NCI-H510A treated with DMSO at 0.1 percent for 48 hours (cell line): ENCODE measurements at places on chromosomes 6 and 20.

- no peak for DNase-seq
These were observed 15.2 kb downstream of the PI3 start for GRCh38 chr20:45189861-45190260.

DNA sequence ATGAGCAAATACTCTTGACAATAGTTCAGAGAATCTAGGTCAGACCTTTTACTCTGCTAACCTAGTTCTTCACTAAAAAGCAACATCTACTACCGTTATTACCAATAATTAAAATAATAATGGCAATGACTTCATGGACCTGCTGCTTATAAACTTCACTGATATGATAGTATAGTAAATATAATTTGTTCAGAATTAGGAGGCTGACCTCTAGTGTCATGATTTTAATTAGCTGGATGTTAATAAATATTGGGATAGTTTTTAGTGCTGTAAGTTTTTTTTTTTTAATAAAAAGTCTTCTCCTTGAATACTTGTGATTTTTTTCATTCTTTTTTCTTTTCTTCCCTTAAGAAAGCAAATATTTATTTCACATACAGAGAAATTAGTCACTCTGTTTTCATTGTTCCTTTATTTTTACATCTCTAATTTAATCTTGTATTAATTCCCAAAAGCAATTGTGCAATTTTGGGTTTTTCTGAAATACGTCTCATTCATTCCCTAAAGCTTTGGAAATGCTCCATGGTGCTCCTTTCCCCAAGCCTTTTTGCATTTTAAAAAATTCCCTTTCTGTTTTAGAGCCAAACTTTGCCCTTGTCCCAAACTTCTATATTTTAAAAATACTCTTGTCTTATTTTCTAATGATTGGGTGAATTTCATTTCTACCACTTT lies 46.6 kb upstream of the UST start:
- DNase-seq: no peak

GRCh38 chr6:31426395-31427354 lies 23.3 kb downstream of the MICA start:
- DNase-seq: no peak

GRCh38 chr6:113423956-113424355 lies 433.2 kb upstream of the MARCKS start:
- DNase-seq: no peak

- DNase-seq: no peak
These were observed 89.7 kb downstream of the HIVEP1 start for GRCh38 chr6:12101653-12102312.

DNA sequence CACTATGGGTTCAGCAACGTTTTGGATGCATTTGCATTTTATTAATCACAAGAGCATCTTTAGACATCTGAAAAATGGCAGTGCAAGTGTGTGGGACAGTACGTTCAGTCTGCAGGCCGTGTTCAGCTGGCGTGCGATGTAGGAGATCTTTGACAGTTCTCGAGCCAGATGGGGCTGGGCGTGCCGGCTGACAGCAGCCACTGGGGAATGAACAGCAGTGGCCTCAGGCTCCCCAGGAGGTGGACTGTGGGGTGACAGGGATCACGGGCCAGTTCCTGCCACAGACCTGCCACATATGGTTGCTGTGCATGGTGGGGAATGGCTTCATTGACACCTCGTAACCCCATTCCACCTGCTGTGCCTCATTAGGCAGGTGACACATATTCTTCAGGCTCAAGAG lies 16.4 kb upstream of the MLN start:
- no peak for DNase-seq

- DNase-seq: peak; percentile 40
These were observed 743 bp downstream of the CMTR1 start for GRCh38 chr6:37433657-37434271.

DNA sequence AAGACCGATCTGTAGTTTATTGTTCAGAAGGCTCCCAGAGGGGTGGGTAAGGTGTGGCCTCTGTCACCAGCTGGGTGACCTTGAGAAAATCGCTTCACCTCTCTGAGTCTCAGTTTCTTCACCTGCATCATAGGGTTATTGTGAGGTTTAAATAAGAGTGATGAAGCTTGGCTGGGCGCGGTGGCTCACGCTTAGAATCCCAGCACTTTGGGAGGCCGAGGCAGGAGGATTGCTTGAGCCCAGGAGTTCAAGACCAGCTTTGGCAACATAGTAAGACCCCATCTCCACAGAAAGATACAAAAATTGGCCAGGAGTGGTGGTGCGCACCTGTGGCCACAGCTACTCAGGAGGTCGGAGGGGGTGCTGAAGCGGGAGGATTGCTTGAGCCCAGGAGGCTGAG lies 36.0 kb downstream of the VSTM2L start:
- no peak for DNase-seq

DNA sequence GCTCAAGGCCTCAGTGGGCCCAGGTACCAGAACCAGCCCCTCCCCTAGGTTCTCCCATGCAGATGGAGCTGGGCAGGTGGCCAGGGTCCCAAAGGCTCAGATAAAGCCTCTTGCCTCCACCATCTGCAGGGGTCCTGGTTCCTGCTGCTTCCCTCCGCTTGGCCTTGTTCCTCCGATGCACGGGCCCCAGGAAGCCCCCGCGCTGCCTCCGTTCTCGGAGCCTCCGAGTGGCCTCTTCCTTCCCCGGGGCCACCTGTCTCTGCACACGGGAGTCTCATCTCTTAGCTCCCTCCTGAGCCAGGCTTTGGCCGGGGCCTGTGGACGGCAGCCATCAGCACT lies 1.9 kb upstream of the PTK6 start:
- DNase-seq: no peak

DNA sequence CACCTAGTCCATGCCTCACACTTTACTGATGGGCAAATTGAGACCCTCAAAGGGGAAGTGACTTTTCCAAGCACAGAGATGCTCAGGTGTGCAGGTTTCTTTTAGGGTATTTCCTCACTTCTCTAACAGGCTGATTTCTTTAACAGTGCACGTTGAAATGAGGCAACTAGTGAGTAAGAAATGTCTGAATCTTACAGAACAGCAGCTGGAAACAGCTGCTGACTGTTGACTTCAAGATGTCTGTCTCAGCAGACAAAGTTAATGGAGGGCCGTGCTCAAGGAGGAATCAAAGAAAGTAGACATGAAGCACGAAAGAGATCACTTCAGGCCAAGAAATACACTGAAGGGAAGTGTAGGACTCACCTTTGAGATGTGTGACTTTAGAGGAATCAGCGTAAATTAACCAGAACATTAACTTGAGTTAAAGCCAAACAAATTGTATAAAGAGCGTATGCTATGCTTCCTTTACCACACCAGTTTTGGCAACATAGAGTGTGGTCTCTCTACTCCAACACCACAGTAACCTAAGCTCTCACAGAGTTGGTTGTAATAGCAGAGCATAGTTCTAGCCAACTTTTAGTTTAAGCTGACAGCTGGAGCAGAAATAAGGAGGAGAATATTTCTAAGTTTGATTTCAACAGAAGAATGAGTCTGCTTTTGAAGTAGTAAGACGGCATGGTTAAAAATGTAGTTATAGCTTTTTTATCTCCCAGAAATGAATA lies 60.9 kb downstream of the SAMD3 start:
- DNase-seq: no peak

DNA sequence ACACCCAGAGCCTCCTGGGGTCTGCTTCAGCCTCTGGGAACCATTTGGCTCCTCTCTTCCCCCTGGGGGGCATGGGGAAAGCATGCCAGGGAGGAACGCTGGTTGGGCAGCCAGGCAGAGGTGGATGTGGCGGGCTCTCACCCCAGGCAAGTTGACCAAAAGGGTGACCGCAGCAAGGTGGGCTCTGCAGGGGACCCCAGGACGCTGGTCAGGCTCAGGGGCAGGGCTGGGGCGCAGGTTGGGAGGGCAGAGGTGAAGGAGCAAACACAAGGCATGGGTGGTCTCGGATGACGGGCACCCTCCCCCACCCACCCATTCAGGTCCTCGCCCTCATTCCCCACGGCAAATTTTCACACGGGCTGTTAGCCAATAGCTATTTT lies 30.2 kb upstream of the MRGBP start:
- DNase-seq: no peak
